GM23338 (cell line): ENCODE measurements at places on chromosomes 1 and 21. TPM values are rescaled to one million over a fixed set of nuclear protein-coding genes. Genes with fewer than 3 reads are reported as not detected.

GRCh38 chr1:208929575-208929974, 653.9 kb upstream of the CAMK1G start:
- no peak for DNase-seq

- no peak for DNase-seq
These were observed 165.8 kb downstream of the GIPC2 start for GRCh38 chr1:78211483-78212092.

GRCh38 chr21:43331962-43332828, 94.7 kb downstream of the SIK1 start:
- no peak for DNase-seq

DNA sequence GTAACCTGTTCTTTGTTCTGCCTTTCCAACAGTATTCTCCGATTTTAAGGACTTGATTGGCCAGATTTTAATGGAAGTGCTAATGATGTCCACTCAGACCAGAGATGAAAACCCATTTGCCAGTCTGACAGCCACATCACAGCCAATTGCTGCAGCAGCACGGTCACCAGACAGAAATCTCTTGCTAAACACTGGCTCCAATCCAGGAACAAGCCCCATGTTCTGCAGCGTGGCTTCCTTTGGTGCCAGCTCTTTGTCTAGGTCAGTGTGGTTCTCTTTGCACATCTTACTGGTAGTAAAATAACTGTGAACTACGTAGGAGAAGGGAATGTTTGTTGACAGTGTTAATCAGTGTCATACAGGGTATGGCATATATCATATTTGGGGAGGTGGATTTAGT, 72.7 kb downstream of the UBE4B start:
- no peak for DNase-seq

The NGF gene
- 0.92 and 1.1 TPM in 2 replicates for polyA plus RNA-seq

The SH2D5 gene
- 4.6 and 5.0 TPM in 2 replicates for polyA plus RNA-seq

- no peak for DNase-seq
These were observed 83.9 kb upstream of the ATP1A1 start for GRCh38 chr1:116289193-116289592.

The CFHR5 gene
- not detected in 2 replicates for polyA plus RNA-seq

The TMEM82 gene
- polyA plus RNA-seq, result 0.42 TPM in 1 of 2 replicates, not detected in the other

DNA sequence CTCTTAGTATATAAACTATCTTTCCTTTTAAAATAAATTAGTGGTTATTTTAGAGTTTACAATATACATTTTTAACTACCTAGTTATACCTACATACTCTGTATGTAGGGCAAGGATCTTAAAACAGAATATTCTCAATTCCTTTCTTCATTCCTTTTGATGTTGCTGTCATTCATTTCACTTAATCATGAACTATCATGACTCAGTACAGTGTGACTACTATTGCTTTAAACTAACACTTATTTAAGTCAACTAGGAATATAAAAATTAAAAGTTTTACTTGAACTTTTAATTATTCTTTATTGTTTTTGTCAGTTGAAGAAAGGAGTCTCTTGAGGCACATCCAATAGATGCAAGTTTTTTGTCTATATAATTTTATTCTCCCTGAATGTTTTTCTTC, 726.4 kb downstream of the BRINP3 start:
- DNase-seq, result no peak

DNA sequence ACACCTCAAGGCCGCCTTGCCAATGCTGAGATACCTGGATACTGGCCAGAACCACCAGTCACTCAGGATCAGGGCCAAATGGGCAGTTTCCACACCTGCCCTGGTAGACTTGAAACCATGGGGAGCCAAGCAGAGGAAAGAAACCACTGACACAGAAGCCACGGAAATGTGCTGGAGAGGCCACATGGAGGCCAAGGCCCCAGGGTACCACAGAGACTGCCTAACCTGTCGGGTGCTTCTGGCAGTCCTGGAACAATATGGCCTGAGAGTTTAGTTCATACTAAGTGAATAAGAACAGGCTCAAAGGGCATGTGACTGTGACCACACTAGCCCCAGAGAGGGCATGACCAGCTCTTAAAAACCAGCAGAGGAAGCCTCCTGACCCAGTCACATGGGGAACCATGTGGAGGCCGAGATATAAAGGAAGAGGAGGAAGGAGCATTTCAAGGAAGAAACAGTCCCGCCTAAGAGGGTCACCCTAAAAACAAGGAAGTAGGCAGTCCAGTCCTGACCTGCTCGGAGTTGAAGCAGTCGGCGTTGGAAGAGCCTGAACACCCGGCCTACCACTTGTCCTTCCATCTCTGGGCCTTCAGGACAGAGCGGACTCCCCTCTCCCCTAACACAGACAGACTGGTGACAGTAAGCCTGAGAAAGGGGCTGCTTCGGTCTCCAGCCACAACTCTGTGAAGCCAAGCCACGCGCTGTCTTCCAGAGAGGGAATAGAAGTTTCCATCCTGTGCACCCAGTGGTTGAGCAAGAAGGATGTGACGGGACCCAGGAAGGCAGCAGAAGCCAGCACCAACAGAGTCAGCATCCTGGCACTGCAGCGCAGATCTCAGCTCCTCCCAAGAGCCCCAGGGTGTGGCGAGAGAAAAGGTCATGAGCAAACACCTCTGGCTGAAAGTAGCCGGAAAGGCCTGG, at the start of gene DENND2D:
DENND2D (minus strand) TSS at position 766 of the 921 bp plus-strand sequence; CDS start at position 579, 187 bp downstream.
- DNase-seq, result no peak

DNA sequence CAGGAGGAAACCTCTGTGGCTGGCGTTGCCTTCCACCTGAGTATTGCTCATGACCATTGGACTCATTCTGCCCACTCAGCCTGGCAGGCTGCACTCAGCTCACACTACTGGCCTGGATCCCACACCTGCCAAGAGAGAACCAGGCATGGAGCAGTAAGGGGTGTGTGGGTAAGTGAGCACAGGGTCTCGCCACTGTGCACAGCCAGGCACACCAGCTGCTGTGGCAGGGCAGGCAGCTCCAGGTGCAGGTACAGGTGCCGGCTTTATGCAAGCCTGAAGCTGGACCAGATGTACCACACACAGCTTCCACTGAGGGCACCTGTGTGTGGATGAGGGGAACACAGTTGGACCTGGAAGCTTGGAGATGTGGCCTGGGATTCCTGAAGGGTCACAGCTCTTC, 295.2 kb upstream of the SNX7 start:
- DNase-seq, result no peak

- no peak for DNase-seq
These were observed 2.0 kb downstream of the SCMH1 start for GRCh38 chr1:41239988-41240610.

The UBL4B gene
- not detected in 2 replicates for polyA plus RNA-seq

GRCh38 chr1:184408580-184408979, 21.8 kb downstream of the C1orf21 start:
- DNase-seq, result peak; percentile 43

The TGFB2 gene
- 0.31 and 0.63 TPM in 2 replicates for polyA plus RNA-seq

- no peak for DNase-seq
These were observed 244.2 kb upstream of the HOOK1 start for GRCh38 chr1:59570524-59570923.

The NCF2 gene
- 0.45 TPM in 1 of 2 replicates, not detected in the other for polyA plus RNA-seq

DNA sequence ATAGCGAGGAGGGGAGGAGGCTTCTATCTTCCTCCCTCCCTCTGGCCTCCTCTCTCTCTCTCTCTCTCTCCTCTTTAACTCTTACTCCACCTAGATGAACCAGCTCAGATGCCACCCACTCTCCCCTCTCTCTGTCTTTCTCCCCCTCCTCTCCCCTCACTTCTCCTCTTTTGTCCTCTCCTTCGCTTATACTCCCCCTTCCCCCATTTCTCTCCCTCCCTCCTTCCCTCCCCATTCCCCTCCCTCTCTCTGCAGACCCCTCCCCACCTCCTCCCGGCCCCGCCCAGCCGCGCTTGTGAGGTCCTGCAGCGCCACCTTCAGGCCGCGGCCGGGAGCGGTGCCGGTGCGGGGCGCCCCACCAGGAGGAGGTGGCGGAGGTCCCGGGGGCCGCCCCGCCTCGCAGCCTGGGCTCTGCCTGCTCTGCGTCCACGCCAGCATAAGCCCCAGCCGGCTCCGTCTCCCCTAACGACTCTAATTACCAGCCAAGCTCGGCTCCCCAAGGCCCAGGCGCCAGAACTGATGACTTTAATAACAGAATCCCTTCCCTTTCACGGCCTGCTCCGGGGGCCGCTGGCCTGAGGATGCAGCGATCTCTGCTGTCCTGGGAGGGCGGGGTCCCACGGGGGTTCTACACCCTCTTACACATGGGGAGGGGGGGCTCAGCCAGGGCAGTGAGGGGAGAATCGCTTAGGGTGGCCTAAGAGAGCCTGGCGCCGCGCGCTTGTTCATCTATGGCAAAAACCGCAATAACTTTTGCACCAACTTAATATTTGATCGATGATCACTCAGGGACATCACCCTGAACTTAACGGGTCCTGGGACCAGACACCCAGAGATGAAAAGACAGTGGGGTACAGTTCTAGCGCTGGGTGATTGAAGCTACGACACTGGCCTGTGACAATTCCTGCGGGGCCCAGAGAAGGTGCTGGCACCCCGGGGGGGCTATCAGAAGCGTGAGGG, 637.3 kb downstream of the MATN1 start:
- peak; percentile 93 for DNase-seq

The C1orf210 gene
- polyA plus RNA-seq, result 9.3 and 10.3 TPM in 2 replicates

- DNase-seq, result no peak
These were observed 13.3 kb downstream of the LRRC8C start for GRCh38 chr1:89646259-89646658.

The HSPB7 gene
- 0.13 and 0.97 TPM in 2 replicates for polyA plus RNA-seq
